Mesenteric fat pad (tissue), 1 donor: ENCODE measurements at places on chromosomes 16 and 17. TPM values are rescaled to one million over a fixed set of nuclear protein-coding genes. Genes with fewer than 3 reads are reported as not detected.

DNA sequence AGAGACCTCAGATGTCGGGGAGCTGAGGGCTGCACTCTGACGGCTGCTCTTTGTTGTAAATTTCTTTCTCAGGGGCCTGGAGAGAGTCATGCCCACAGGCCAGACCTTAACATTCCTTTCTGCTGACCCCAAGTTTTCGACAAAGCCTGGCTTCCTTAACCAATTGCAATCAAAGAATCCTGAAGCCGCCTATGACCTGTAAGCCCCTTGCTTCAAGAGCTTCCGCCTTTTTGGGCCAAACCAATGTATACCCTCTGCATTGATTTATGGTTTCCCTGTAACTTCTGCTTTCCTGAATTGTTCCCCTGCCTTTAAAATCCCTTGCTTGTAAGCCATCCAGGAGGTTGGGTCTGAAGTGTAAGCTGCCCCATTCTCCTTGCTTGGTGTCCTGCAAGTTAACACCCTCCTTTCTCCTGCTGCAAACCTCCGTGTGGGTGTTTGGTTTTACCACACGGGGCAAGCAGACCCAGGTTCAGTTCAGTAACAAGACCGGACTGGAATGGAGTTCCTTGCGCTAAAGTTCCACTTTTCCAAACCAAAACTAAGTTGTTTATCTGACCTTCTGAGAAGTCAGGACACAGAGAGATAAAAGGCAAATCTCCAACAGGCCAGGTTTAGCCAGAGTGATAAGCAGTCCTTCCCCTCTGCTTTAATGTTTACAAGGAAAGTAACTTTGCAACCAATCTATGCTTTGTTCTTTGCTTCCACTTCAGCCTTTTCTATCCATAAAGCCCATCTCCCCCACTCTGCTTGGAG, 141.6 kb downstream of the KCNJ12 start:
- DNase-seq, result no peak

DNA sequence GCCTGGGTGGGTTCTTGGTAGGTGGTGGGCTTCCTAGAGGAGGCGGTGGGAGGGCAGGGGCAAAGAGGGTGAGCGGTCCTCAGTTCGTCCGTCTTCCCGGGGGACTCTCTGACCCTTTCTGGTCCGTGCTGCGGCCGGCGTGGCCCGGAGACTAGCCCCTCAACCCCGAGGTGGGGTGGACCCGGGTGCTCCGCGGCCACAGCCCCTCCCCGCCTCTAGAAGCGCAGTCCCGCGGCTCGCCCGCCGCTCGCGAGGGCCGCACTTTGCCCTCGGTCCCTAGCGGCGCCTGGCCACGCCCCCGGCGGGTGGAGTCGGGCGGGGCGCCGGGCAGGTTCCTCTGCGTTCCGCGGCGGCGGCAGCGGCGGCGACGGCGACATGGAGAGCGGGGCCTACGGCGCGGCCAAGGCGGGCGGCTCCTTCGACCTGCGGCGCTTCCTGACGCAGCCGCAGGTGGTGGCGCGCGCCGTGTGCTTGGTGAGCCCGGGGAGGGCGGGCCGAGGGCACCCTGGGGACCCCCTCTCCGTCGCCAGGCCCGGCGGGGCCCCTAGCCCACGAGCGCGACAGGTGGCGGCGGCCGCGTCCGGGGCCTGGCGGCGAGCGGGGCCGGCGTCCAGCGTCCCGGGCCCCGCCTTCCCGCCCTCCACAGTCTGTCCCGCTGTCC, at the start of gene SYNGR2:
Gene SYNGR2, plus strand, starts transcription at position 340 of the 661 bp plus-strand sequence. Its CDS starts 36 bp downstream, at position 376.
- peak; percentile 96 for DNase-seq

GRCh38 chr16:88526008-88526905, 43.9 kb upstream of the ZC3H18 start:
- no peak for DNase-seq

DNA sequence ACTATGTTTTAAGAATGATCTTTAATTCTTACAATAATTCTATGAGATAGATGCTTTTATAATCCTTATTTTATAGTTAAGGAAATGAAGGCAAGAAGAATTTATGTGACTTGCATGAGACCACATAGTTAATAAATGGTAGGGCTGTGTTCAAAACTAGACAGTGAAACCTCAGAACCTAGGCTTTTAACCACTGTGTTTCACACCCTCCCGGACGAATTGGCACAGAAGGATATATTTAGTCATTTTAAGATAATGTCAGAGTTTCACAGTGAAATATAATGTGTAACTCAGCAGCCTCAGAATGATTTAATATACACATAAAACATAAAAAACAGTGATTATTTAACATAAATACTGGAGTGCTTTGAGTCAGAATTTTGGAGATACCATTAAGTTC, 57.0 kb downstream of the NSRP1 start:
- no peak for DNase-seq

DNA sequence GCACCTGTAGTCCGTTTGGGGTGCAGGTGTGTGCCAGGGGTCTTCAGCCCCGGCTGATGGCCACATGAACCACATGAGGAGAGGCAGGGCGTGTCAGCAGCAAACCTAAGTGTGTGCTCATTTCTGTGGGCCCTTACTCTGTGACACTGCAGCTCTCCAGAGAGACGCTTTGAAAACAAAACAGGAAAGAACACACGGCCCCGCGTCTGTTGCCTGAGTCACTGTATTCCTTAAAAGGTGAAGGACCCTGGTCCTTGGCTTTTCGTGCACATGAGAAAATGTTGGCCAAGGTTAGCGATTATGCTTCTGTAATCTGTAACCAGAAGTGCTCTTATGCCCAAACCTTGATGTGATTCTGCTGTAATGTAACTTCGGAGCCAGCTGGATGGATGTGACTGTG, 22.6 kb downstream of the ENDOV start:
- no peak for DNase-seq

GRCh38 chr17:81706757-81707624, 3.8 kb downstream of the MRPL12 start:
- no peak for DNase-seq

- no peak for DNase-seq
These were observed 59.6 kb downstream of the ABAT start for GRCh38 chr16:8733849-8734540.

GRCh38 chr17:44880062-44880461, 19.2 kb downstream of the EFTUD2 start:
- DNase-seq, result no peak

DNA sequence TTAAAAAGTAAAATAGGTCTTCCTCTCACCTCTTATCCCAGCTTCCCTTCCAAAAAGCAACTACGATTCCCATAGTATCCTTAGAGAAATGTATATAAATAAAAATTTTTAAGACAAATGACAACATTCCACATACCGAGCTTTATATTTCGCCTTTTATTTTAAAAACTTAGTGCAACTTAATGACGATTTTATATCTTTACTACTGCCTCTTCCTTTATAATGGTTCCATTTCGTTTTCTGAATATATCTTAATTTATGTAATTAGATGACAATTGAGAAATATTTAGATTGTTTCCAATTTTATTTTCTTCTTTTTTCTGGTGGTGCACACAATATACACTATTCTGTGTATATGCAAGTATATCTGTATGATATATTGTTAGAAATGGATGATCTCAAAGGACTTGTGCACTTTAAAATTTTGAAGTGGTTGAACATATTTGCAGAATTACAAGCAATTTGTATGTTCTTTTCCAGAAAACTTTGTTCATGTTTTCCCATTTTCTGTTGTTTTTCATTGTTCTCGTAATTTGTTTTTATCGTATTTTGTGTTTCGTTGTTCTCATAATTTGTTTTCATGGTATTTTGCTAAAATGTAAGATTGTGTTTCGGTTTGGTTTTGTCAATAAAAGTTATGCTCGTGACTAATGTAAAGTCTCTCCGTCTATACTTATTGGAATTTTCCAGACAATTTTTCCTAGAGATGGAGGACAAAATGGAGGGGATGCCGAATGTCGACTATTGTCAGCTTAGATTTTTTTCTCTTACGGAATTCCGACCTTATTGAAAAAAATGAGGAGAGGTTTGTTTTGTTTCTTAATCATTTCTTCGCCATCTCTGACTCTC, 20.4 kb upstream of the HOXB13 start:
- DNase-seq, result no peak

DNA sequence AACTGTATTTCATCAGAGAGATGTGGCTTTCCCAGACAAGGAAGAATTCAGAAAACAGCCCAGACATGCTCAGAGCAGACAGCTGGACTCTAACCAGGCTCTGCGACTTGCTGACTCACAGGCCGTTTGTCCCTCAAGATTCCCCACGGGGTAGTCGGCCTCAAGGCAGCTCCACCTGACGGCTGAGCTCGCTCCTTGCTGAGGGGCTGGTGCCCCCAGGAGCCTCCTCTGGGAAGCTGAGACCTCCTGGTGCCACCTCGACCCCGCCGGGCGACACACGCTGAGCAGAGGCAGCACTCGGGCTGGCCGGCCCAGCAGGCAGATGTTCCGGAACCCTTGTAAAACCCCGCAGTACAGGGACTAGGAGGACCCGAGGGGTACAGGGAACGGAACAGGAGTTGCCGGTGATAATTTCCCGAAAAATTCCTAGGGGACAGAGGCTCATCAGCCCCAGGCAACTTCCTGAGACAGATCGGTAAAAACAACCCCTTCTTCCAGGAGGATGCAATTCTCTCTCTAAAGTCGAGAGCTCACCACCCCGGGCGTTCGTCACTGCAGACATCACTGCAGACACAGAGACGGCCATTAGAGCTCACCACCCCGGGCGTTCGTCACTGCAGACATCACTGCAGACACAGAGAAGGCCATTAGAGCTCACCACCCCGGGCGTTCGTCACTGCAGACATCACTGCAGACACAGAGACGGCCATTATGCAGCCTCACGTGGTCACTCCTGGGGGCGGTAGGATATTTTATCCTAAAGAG, 19.9 kb downstream of the RPH3AL start:
- no peak for DNase-seq

DNA sequence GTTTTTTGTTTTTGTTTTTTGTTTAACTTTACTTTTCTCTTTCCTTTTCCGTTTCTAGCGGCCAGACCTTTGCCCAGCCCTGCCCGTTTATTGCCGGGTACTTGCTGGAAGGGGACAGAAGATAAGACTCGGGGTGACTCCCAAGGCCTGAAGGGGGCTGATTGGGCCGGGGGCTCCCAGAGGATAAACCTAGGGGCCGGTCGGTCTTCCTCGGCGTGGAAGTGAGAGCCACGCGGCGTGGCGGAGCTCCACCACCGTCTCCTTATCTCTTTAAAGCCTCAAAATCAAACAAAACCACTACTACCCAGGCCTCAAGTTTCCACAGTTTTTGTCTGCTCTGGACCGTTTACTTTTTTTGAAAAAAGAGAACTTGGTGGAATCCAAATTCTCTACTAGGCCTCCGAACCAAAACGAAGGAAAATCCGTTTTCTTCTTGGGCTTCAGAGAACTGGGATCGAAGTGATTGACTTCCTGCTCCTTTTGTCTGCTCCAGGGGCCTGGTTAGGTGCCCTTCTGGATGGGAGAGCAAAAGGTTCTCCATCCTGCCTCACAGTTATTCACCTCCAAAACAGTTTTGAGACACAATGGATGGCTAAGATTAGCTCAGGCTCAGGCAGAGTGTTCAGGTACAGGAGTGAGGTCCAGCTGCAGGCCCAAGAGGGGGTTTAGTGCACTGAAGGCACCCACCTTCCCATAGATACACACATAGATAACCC, 8.5 kb upstream of the HOXB9 start:
- no peak for DNase-seq

GRCh38 chr16:55478827-55479429, at the start of gene MMP2:
TSS of gene MMP2 (plus strand) at chr16:55479198. CDS start at chr16:55479480, 282 bp downstream.
- DNase-seq, result no peak

- DNase-seq, result no peak
These were observed 1.2 kb upstream of the MGAT5B start for GRCh38 chr17:76866774-76867577.

DNA sequence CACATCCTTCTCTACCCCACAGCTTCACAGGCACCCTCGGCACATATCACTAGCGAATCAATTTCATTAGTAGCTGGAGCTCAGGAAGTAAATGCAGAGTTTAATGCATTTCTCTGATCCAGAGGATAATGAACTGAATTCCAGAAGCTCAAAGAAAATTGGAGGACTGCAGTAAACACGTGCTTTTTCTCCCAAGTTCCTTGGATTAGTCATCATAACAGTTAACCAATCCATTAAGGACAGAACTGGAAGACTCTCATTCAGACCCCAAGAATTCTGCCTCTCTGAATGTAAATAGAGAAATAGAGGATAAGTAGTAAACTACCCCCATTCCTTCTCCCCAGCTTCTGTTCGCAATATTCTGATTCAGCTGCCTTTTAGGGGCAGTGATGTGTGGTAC, 40.7 kb downstream of the DUSP14 start:
- DNase-seq, result no peak

DNA sequence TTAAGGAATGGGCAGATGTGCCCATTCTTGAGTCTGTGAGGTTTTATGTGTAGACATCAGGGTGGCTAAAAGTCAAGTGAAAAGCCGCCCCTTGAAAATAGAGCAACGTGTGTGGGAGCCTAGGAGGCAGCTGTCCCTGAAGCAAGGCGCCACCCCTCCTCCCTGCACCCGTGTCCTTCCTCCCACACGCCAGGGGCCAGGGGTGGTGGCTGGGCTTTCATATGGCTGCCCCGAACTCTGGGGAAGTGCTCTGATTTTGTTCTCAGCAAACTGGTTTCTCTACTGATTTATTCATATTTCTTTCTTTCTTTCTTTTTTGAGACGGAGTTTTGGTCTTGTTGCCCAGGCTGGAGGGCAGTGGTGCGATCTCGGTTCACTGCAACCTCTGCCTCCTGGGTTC, 4.7 kb downstream of the ZNF750 start:
- DNase-seq, result no peak

DNA sequence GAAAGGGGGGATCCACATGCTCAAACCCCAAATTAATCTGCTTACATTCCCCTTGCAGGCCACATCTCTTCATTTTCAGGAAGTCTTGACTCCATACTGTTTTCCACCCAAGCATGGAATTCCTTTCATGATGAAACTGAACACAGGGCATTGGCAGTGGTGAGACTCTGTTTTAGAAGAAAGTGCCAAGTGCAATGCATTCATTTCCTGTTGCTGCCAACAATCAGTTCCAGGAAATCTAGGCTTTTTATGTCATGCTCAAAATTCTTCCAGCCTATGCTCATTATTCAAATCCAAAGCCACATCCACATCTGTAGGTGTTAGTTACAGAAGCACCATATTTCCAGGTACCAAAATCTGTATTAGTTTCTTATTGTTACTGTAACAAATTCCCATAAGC, 4.1 kb downstream of the CCL2 start:
- no peak for DNase-seq

- peak; percentile 90 for DNase-seq
These were observed 514 bp downstream of the UBFD1 start for GRCh38 chr16:23557779-23558702.

- no peak for DNase-seq
These were observed 60.1 kb downstream of the CYLD start for GRCh38 chr16:50802000-50802399.

GRCh38 chr17:32553168-32553567, 66.4 kb downstream of the CDK5R1 start:
- no peak for DNase-seq

The SOX8 gene
- 1.3 TPM for total RNA-seq

The FNDC8 gene
- total RNA-seq, result not detected

The CD300A gene
- 19.0 TPM for total RNA-seq

The XYLT1 gene
- total RNA-seq, result 59.1 TPM

The SLC52A1 gene
- total RNA-seq, result 0.22 TPM

The MYH4 gene
- total RNA-seq, result not detected

The NPIPB13 gene
- 25.7 TPM for total RNA-seq

The C16orf95 gene
- total RNA-seq, result 5.3 TPM

The EFNB3 gene
- total RNA-seq, result 0.58 TPM

The ZNF19 gene
- 6.7 TPM for total RNA-seq

The ABCA10 gene
- total RNA-seq, result 17.8 TPM

The UTS2R gene
- total RNA-seq, result not detected
